CD4-positive, alpha-beta T cell treated with Interferon alpha-2 for 1 hour (primary cell): ENCODE measurements at places on chromosomes 3 and 15.

DNA sequence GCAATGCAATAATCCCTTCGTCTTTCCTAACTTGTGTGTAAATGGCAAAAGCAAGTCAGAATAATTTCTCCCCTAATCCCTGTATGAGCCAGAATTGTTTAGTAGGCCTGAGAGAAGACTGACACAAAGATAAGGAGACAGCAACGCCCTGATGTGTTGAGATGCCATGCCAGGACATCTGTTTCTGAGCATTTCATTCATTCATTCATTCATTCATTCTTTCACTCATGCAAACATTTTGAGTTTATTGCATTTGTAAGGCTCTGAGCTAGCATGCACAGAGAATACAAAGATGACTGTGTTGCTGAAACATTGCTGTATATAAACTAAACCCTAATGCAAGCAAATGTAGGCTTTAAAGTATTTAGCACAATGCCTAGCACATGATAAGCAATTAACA lies 127.4 kb downstream of the TMCC1 start:
- no peak for DNase-seq

GRCh38 chr3:181793006-181793405 lies 81.3 kb downstream of the SOX2 start:
- DNase-seq, result no peak

- no peak for DNase-seq
Observed at GRCh38 chr15:69557707-69558409, 105.2 kb downstream of the RPLP1 start.

GRCh38 chr3:184506561-184506991 lies 55.0 kb upstream of the EPHB3 start:
- DNase-seq, result no peak

DNA sequence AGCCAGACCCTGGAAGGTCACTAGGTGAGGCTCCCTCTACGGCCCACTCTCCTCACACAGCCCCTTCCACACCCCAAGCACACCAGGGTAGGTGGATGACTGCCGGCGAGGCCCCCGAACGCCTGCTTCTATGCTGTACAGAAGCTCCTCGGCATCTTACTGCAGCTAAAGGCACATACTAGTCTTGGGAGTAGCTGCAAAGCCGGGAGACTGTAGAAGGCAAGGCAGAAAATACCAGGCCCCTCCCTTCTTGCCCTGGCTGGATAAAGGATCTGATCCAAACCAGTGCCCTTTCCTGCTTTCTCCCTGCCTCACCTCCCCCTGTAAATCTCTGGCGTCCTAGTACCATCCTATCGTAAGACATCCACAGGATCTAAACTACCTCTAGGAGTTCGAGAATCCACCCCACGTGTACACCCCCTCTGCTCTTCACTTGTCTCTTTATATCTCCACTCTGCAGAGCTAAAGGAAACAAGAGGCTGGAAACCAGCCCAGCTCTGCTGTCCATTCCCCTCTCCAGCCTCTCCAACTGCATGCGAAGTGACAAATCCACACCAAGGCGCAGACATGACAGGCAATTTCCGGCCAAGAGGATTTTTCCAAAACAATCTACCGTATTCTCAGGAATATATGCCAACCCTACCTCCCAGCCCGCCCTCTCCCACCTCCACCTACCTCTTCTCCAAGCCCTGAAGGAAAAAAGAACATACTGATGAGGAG lies 11.8 kb downstream of the TNK2 start:
- no peak for DNase-seq

GRCh38 chr3:127805026-127805753 lies 17.1 kb downstream of the MGLL start:
- DNase-seq, result no peak

- peak; percentile 74 for DNase-seq
Observed at GRCh38 chr15:57306161-57306943, 70.0 kb upstream of the CGNL1 start.

DNA sequence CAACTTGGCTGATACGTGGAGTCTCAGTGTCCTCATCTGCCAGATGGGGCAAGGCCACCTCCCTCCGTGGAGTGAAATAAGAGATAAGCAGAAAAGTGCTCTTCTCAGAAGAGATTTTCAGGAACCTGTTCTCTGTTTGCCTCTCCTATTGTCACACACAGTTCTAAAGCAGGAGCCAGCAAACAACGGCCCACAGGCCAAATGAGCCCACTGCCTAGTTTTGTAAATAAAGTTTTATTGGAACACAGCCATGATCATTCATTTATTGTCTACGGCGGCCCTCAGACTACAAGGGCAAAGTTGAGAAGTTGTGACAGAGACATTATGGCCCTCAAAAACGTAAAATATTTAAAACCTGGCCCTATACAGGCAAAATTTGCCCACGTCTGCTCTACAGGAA lies 256.8 kb upstream of the IGF1R start:
- DNase-seq, result no peak

DNA sequence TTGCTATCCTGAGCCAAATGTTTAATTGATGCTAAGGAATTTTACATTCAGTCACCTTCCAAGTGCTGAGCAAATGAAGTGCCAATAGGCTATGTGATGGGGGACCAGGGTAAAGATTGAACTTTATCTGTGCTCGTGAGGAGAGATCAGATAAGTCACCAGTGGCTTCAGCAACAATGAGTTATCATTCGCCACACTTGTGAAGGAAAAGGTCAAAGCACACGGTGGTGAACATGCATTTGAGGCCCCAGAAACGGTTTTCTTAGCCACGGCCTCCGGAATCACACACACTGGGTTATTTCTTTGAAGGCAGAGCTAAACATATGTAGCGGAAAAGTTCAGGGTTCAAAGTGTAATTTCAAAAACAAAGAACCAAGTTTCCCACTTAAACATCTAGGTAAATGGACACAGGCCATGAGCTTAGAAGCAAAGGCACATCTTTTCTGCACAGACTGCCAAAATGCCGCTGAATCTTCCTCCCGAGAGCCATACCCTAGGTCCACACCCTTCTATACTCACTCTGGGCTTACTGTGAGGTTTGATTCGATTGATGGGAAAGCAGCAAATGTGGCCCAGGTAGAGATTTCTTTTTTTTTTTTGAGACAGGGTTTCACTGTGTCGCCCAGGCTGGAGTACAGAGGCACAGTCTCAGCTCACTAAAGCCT lies 268.5 kb downstream of the SHQ1 start:
- no peak for DNase-seq

DNA sequence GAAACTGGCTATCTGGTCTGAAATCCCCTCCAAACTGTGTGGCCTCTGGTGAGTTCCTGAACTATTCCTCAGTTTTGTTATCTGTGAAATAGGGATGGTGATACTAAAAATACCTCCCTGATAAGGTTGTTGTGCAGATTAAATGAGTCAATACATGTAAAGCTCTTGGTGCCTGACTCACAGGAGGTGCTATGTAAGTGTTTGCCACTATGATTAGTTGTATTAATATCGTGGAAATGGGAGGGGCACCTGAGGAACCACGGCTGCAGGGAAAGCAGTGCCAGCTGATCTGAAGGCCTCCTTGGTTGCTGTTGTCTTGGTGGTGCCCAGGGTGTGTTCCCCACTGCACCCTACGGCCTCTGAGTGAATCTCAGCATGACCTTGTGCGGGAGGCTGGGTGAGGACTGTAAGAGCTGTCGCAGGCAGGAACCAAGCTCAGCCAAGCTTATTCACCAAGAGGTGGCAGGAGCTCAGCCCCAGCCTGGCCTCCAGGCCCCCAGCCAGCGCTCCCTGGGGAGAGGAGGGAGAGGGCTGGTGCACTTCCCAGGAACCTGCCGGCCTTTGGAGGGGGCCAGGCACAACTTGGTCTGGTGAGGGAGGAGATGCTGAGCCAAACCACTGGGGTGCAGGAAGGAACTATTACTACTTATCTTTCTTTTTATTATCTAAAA lies 44.8 kb upstream of the CCDC174 start:
- DNase-seq, result no peak
